Activated T-helper 1 cell treated with anti-CD3 and anti-CD28 coated beads, Interleukin-2, amount 50 U/mL, for 16 hours (primary cell): ENCODE measurements at places on chromosomes 4 and X.

DNA sequence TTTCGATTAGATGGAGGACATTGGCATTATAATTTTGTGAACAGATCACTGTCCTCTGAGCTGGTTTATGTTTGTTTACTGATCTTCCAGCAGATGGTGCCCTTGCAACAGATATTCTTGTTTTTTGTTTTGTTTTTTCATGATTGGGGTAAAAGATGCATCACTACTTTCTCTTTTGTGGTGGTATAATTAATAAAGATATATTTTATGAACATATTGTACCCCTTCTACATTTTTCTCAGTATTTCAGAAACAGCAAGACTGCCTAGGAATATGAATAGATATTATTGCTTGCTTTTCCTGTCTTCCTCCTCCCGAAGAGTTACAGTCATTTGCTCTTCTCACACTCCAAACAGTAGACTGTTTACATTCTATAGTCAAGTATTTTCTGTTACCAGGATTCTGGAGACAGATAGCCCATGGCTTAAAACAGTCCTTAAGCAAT is 905.2 kb downstream of the TRAM1L1 start:
- no peak for DNase-seq

DNA sequence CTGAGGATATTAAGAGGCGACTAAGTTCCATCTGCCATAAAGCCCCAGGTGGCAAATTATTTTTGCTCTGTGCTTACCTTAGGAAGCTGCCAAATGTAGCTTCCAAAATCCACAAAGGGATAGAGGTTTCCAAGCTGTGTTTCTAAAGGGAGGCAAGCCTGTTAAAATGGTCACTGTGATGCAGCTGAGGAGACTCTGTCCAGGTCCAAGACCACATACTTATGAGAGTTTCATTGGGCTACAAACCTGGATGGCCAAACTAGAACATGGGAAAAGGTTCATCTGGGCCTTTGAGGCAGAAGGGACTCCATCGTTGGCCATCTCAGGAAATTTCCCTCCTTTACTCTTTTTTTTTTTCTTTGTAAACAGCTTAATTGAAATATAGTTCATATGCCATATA is 306.9 kb upstream of the FGF13 start:
- DNase-seq, result no peak

DNA sequence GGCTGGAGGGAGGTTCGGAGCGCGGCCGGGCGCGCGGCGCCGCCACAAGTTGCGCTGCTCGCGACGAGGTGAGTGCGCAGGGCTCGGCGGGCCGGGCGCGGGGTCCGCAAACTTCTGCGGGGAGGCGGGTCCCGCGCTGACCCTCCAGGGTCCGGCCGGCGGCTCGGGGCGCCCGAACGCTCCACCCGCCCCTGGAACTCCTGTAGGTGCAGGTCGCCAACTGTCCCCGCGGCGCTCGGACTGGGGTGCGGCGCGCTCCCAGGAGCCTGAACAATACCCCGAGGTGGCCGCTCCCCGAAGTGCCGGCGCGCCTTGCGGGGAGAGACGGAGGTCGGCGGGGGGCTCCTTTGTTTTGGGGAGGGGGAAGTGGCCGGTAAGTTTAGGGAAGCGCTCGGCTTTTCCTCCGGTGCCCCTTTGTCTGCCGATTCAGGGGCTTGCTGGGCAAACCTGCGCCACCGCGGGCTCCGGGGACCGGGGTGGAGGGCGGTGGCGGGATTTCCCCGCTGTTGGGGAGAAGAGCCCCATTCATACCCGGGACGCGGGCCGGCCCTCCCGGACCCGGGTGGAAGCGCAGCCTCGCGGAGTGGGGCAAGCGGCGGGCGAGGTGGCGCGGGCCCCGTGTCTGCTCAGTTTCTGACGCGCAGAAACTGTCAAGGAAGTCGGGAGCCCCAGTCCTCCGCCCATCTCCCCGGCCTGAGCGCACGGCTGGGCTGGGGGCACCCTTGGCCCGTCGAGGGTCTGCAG is 694 bp downstream of the TBL1X start:
- DNase-seq, result peak; percentile 10

GRCh38 chr4:145019346-145019745 is 78.7 kb downstream of the ANAPC10 start:
- no peak for DNase-seq

GRCh38 chrX:23052324-23052723 is 52.6 kb downstream of the DDX53 start:
- DNase-seq, result no peak

DNA sequence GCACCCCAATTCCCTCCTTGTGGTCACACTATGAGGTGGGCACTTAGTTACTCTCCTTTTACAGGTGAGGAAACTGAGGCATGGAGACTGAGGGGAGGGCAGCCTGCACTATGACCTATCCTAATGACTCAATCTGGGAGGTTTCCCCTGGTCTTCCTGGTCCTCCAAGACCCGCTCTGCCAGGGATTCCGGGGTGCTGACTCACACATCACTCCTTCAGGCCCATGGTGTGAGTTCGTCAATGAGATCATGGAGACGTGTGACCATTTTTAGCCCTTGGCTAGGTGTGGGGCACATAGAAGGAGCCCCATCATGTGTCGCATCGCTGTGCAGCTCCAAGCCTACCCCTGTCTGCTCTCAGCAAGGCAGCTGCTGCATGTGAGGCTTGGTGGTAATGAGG is 32.4 kb upstream of the BCOR start:
- DNase-seq, result no peak

- DNase-seq, result no peak
Observed at GRCh38 chr4:174633399-174633798, 111.1 kb upstream of the HPGD start.

DNA sequence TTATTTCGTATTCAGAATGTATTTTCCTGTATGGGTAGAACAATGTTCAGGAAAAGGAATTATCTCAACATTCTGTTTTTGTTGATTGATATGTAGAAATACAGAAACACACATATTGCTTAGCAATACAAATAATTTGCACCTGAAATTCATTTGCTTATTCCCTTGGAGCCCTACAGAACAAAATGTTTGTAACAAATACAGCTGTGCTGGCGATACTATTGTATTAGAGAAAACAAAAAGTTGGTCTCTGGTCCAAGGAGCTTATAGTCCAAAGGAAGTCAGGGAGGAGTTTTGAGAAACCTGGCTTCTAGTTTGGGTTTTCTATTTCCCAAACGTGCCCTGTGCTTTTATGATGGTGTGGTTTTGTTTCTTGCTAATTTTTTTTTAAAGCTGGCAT is 37.8 kb upstream of the CAPN6 start:
- DNase-seq, result no peak

GRCh38 chr4:155769090-155769489 is 10.3 kb downstream of the GUCY1B1 start:
- DNase-seq, result no peak
